ENCODE measurements at places on chromosomes 13 and 19.
A peak's percentile ranks its signal among the peaks of the same experiment; 100 is the strongest.

- DNase-seq = no peak
These were observed 7.9 kb downstream of the FOSB start for GRCh38 chr19:45475537-45476291.

DNA sequence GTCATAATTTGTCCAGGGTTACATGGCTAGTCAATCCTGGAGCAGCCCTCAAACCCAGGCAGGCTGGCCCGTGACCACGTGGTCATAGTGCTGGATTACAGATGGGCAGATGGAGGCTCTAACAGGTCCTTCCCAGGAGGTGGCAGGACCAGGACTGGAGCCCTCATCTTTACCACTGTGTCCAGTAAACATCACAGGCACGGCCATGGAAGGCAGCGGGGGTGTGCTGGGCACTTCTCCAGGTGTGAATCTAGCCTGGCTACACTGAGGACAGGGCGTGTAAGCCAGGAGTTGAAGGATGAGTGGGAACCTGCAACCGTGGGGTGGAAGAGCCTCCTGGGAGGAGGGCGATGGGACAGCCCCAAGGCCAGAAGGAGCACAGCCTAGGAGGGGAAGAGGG lies 6.1 kb downstream of the CIC start:
- DNase-seq = no peak

DNA sequence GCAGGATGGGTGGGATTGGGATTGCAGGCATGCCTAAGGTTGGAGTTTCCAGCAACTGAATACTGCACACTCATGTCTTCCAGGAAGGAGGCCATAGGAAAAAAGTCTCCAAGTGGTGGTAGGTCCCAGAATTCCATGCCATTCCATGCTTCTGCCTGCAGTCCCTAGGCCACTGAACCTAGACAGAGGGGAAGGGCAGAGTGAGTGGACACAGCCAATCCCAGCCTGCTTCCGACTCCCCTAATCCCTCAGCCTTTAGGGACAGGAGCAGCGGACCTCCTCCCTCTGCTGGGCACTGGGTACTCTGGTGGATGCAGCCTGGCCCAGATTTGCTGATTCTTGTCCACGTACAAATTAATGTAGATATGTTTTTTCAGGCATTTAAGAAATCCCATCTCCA lies 17.0 kb downstream of the VSTM2B start:
- DNase-seq = no peak

DNA sequence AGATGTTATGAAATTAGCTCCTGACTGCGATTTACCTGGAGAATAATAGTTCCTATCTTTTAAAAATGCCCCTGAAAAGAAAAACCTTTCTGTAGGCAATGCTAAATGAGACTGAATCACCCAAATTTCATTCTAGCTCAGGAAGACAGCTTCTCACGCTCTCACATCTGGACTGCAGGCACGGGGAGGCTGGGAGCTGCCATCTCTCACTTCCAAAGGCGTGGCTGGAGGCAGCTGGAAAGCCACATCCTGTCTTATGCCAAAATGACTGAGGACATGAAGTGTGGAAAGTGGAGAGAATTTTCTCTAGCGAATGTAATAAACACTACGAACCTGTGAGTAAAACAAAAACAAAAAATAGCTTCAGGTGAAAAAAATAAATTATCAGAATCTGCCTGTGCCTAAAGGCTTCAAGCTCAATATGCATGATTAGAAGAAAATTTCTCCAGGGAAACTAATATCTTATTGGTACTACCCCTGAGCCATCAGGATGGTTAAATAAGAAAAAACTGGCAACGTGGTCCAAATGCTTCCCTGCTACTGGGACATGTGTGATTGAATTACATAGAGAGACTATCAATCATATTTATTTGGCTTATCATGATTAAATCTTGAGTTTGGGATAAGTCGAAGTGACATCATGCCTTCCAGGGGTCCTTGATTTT lies 58.1 kb upstream of the UBL3 start:
- peak; percentile 39 for DNase-seq

DNA sequence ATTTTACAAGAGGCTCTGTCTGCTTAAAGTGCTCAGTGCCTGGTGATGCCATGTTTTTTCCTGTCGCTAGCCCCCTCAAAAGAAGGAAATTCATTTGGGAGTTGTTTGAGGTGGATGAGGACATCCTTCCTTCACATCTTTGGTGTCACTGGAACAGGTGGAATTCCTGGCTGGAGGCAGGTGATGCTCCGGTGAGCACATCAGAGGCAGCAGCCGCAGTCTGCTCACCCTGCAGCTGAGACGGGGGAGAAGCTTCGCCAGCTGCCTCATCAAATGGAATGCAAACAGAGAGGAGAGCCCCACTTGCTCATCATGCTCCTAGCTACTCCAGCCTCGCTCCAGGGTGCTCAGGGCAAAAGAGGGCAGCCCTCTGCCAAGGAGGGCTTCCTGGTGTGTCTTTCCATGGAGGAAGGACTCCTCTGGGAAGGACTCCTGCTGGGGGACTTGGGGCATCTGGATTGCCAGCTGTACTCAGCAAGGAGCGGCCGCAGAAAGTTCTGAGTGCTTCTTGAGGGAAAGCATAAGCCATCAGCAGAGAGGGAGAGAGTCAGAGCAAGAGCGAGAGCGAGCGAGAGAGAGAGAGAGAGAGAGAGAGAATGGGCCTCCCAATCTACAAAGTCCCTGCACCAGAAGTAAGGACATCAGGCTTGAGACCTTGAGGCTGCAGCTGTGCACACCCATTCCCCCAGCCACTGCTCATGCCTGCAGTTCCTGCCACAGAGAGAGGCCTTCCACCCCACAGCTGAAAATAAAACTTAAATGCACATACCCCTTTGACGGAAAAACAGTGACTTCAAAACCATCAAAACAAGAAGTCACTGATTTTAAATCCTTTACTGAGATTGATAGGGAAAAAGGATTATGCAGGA lies 74.3 kb upstream of the UBL3 start:
- peak; percentile 60 for DNase-seq

DNA sequence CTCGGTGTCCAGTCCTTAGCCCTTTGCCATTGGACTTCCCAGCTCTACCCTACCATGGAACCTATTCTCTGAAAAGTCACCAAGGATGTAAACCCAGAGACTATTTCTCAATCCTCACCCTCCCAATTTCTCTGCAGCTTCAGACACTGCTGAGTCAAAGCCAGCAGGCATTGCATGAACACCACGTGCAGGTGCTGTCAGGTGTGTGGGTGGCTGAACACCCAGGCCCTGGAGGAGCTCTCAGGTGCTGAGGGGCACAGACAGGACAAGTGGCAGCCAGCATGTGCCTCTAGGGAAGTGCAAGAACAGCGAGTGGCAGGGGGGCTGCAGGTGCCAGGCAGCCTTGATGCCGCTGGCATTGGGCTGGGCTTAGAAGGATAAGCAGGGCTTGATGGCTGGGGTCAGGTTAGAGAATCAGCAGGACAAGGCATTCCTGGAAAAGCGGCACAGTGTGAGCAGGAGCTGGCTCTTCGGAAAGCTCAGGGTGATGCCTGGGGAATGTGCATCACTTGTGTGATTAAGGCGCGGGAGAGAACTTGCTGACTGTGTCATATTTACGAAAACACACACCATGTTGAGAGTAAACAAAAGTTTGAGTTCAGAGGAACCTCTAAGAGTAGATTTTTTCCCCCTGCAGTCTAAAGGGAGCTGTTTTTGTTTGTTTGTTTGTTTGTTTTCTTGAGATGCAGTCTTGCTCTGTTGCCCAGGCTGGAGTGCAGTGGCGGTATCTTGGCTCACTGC lies 83.8 kb downstream of the LNX2 start:
- DNase-seq = no peak

- peak; percentile 39 for DNase-seq
These were observed 10.5 kb downstream of the PMIS2 start for GRCh38 chr19:35596366-35596999.

DNA sequence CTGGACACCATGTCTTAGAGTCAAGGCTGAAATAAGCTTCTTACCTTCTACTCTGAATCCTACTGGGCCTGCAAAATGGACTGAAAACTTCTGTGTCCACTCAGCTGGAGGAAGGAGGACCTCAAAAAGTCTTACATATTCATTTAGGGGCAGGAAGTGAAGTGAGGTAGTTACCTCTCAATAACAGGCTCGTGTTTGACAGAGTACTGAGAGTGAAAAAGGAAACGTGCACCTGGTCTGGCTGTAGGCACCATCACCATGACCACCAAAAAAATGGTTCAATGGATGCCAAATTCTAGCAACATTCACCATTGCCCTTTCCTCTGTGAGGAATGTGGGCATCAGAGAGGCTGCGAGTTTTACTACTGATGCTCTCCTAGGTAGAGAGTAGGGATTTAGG lies 176.2 kb downstream of the RFC3 start:
- DNase-seq = no peak

- peak; percentile 91 for DNase-seq
These were observed at the start of gene FARSA for GRCh38 chr19:12933287-12934072. Gene FARSA, minus strand, starts transcription at chr19:12933711. Its CDS starts 15 bp downstream, at chr19:12933696.

DNA sequence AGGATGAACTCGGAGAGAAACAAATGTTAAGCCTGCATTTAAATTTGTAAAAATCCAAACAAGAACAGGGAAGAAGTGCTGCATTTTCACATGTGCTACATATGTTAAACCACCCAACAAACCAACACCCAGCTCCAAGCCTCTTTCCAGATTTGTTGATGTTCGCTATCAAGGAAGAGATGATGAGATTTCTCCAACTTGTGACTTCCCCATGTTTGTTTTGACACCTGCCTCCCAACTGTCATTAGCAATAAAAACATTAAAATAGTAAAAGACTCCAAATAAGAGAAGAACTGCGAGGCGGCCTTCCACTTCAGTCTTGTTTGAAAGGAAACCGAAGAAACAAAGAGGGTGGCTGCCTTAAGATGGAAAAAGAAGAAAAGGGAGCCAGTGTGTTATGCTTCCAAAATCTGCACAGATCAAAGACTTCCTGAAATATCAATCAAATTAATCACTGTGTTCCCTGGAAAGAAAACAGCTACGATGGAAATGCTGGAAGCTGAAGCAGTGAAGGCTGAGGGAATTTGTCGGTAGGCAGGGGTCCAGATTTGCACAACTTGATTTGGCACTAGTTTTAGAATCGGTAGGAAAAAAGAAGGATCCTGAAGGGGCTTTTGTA lies 14.0 kb upstream of the GGACT start:
- DNase-seq = no peak

- DNase-seq = no peak
These were observed 150.9 kb downstream of the URI1 start for GRCh38 chr19:30092721-30093569.

DNA sequence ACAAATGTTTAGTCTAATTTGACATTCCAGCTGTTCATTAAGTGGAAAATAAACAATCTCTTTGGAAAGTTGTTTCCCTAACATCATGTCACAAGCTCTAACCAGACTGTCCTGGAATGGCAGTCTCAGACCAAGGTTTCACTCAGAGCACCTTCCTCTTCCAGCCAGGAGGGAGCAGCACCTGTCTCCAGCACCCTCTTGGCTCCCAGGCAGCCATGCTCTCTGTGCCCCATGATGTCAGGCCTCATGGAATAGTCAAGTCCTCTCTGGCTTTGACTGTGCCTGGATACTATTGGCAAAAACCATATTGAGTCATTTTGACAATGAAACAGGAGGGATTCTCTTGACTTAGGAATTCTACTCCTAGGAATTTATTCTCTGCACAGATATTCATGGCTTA lies 171.4 kb downstream of the OXGR1 start:
- no peak for DNase-seq

GRCh38 chr13:68350554-68350953 lies 1120.4 kb upstream of the PCDH9 start:
- no peak for DNase-seq

- DNase-seq = no peak
These were observed 684.1 kb downstream of the DIAPH3 start for GRCh38 chr13:59479629-59480028.

GRCh38 chr19:17766543-17767131 lies 15.4 kb downstream of the FCHO1 start:
- DNase-seq = peak; percentile 71

GRCh38 chr19:6626764-6627163 lies 35.8 kb upstream of the CD70 start:
- no peak for DNase-seq

GRCh38 chr19:53998223-53998622 lies 6.8 kb downstream of the CACNG6 start:
- no peak for DNase-seq

DNA sequence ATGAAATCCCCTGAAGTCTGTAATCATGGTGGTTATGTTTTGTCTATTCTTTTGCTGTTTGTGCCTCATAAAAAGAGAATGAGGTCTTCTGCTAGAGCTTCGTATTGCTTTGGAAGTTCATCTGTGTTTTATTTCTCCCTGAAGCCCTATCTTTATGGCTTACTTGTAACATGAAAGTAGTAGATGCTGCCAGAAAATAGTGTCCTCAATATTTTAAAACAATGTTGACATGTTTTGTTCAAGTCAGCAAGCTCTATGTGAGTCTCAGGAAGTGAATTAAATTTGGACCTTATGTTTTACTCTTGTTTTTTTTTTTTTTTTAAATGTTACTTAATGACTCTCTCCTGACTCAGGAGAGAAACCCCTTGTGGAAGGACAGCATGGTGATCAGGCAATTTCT lies 130.5 kb downstream of the B3GLCT start:
- DNase-seq = no peak

DNA sequence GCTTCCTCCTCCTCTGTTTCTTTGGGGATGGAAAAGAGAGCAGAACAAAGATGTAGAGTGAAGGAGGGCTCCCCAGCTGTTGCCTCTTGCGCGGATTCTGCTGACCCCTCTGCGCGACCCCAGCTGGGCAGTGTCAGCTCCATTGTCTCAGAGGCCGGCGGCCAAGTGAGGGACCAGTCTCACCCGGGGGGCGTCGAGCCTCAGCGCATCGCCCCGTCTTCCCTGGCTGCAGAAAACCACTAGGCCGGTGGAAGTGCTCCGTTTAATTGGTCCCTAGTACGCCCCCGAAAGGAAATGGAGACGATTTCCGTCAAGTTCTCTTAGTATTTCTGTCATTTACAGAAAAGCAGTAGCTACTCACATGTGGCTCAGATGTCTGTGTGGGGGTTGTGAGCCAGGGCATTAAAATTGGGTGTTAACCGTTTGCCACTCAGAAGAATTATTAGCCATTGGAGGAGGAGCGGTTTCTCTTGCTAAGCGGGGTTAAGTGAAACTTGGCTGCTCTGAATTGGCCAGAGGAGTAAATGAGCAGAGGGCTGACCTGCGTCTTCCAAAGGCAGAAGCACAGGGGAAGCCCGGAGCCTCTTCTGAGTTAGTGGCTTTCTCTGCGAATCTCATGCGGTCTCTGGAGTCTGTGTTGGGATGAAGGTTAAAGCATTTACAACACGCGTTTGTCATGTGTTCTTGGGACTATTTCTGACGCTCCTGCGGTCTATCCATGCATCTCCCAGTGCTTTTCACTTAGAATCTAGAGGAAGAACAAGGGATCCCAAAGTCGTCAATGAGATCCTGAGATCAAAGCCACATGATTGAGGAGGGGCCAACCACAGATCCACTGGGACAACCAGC lies 132.8 kb upstream of the MYO16 start:
- no peak for DNase-seq

GRCh38 chr13:71922194-71922593 lies 55.2 kb upstream of the DACH1 start:
- no peak for DNase-seq

GRCh38 chr19:18173572-18174288 lies at the start of gene IFI30:
Gene IFI30, plus strand, starts transcription at chr19:18173813. Its CDS starts 29 bp downstream, at chr19:18173842.
- peak; percentile 80 for DNase-seq

- DNase-seq = no peak
These were observed 182.5 kb downstream of the KCNRG start for GRCh38 chr13:50197705-50198104.

Data from RWPE1 (cell line).